T-helper 1 cell treated with Interleukin-12 subunit alpha and Interleukin-12 subunit beta and Interleukin-4 antibody, amounts not matched to agents 30 ng/mL and 1 ng/mL, for 36 hours (primary cell): ENCODE measurements at places on chromosomes 3 and 15. TPM values are rescaled to one million over a fixed set of nuclear protein-coding genes. Genes with fewer than 3 reads are reported as not detected.

Gene LMCD1
- total RNA-seq, result 0.39 and 0.59 TPM in 2 replicates

Gene PLSCR5
- total RNA-seq, result not detected in 2 replicates

Gene MUC20
- 7.0 and 9.6 TPM in 2 replicates for total RNA-seq

Gene RHOV
- total RNA-seq, result 0.37 and 0.78 TPM in 2 replicates

Gene SEMA3G
- total RNA-seq, result not detected in 2 replicates

Gene APOD
- 1.4 and 2.5 TPM in 2 replicates for total RNA-seq

Gene SERINC4
- 0.17 and 0.41 TPM in 2 replicates for total RNA-seq

Gene GOLGA8T
- 0.20 TPM in 1 of 2 replicates, not detected in the other for total RNA-seq

Gene PIERCE2
- not detected in 2 replicates for total RNA-seq

Gene CHCHD4
- 13.8 and 14.5 TPM in 2 replicates for total RNA-seq

Gene CYP1A2
- not detected in 2 replicates for total RNA-seq

Gene AGBL1
- total RNA-seq, result not detected in 2 replicates

Gene ONECUT1
- total RNA-seq, result not detected in 2 replicates

Gene GUCA1C
- total RNA-seq, result not detected in 2 replicates

Gene ITIH1
- total RNA-seq, result not detected in 2 replicates

Gene ZKSCAN7
- 0.88 and 1.0 TPM in 2 replicates for total RNA-seq

Gene SAMD7
- total RNA-seq, result not detected in 2 replicates

Gene TRIM71
- 0.02 TPM in 1 of 2 replicates, not detected in the other for total RNA-seq

Gene EAF2
- 17.0 and 19.2 TPM in 2 replicates for total RNA-seq

Gene CPN2
- total RNA-seq, result not detected in 2 replicates

Gene PTPN9
- 40.8 and 41.3 TPM in 2 replicates for total RNA-seq

Gene SPTBN5
- total RNA-seq, result 4.7 and 5.0 TPM in 2 replicates

Gene FEZF2
- total RNA-seq, result not detected in 2 replicates

Gene SPSB4
- not detected in 2 replicates for total RNA-seq

Gene TMC3
- total RNA-seq, result not detected in 2 replicates

Gene RBPMS2
- total RNA-seq, result not detected in 2 replicates

Gene TLR9
- 0.34 and 0.49 TPM in 2 replicates for total RNA-seq

Gene BBX
- 40.2 and 42.0 TPM in 2 replicates for total RNA-seq

Gene SPATA12
- not detected in 2 replicates for total RNA-seq

Gene DAPK2
- total RNA-seq, result 21.5 and 23.0 TPM in 2 replicates

Gene TM4SF1
- total RNA-seq, result 0.29 and 0.41 TPM in 2 replicates

Gene MINAR1
- 0.88 and 1.3 TPM in 2 replicates for total RNA-seq

Gene SLC7A14
- total RNA-seq, result not detected in 2 replicates

Gene ACOX2
- not detected in 2 replicates for total RNA-seq

Gene ATOSA
- total RNA-seq, result 42.8 and 44.3 TPM in 2 replicates

Gene A4GNT
- not detected in 2 replicates for total RNA-seq

Gene GOLGA8N
- total RNA-seq, result 30.5 and 31.3 TPM in 2 replicates

Gene ARL8B
- total RNA-seq, result 49.4 and 50.9 TPM in 2 replicates

Gene RASGRF1
- total RNA-seq, result 0.07 and 0.12 TPM in 2 replicates
